ENCODE measurements at places on chromosomes 11 and 22.

DNA sequence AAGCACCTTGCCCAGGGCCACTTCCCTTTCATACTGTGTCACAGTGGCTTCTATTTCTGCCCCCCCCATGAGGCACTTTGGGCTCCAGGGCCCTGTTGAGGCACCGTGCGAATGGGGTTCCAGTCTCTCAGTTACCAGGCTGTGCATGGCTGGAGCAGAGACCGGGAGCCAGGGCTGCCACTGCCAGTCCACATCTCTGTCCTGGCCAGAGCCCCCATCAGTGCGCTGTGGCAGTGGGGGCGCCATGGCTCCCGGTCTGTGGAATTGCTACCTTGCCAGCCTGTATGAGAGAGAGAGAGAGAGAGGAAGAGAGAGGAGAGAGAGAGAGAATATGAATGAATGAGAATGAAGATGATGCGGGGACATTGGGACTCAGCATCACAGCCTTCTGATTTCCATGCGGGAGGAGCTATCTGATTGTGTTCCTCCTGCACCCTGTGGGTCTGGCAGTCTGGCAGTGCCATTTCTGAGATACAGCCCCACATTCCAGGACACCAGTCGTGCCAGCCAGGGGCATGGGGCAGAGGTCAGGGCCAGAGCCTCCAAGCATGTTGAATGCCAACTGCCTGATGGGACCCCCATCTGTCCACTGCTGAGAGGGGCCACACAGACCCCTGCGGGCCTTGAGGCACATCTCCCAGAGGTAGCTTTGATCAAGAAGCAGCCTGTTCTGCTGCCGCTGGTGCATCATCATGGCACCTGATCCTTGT lies 279.8 kb downstream of the TBC1D22A start:
- DNase-seq, result no peak

- no peak for DNase-seq
Measured at GRCh38 chr11:122900587-122901202, 18.1 kb downstream of the JHY start.

DNA sequence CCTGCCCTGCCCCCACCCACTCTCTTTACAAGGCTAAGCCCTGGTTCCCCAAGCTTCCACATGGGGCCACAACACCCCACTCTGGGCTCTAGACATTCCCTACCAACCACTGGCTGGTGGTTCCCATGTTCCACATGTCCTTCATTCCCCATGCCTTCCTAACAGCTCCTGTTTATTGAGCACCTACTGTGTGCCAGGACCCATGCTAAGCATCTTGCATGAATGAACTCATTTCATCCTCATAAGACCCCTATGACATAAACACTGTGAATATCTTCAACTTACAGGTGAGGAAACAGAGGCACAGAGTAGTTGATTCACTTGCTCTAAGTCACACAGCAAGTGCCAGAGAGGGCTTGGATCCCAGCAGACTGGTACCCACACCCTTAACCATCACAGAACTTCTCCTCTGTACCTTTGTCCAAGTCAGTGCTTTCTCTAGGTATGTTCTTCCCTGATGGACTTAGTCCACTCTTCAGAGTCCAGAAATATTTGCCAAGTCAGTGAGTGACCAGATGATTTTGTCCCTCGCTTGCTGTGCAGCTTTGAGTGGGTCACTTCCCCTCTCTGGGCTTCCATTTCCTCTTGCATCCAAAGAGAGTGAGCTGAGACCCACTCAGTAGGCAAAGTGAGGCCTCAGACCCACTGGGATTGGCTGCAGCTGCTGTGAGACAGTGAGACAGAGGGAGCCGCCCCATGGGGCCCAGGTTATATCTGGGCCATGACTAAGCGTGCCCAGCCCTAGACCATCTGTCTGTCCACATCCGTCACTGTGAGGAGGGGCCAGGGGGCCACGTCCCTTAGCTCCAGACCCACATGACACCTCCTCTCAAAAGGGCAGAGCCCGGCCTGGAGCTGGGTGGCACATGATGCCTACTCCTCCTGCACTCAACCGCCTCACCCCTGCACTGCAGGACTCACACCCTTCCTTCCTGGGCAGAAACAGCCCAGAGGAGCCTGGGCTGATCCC lies 132.4 kb downstream of the MN1 start:
- no peak for DNase-seq

DNA sequence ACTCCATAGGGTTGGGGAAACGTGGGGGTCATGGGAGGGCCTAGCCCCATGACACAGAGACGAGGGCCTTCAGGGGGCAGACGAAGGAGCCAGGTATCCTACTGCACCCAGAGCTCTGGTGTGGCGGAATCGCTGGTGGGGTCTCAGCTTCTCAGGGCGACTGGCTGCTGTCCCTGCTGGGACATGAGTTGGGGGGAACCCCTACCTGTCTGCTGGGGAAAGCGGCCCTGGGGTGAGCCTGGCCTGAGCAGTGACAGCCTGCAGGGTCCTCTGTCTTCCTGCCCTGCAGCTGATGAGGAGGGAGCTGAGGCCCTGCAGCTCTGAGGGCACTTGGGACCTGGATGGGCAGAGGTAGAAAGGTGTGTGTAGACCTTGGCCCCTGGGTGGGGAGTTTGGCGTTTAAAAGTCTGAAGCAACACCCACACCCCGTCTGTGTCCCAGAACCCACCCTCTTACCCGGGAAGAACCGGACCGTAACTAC lies 33.6 kb upstream of the GRAMD4 start:
- no peak for DNase-seq

DNA sequence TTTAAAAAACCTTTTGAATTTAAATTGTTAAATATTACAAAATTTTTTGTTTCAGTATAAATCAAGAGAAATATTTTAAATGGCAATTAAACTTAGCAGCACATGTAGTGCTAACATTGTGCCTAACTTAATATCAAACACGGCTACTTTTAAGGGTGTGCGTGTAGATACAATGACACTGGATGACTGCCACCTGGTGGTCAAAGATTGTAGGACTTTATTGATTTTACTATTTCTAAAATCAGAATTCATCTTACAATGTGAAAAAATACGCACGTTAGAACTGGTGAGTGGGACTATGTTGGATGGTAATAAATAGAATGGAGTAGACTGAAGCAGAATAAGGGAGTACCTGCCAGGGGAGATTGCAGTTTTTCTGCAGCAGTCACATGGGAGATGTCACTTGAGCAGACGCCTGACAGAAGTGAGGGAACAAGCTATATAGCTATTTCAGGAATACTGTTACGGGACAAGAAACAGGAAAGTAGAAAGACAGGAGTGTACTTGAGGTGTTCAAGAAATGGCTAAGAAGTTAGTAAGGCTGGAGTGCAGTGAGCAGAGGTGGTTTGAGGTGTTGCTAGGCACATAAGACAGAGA lies 52.9 kb downstream of the UVRAG start:
- DNase-seq, result peak; percentile 23

- no peak for DNase-seq
Measured at GRCh38 chr11:109945626-109946321, 147.4 kb upstream of the ZC3H12C start.

- no peak for DNase-seq
Measured at GRCh38 chr22:50080077-50080465, 5.2 kb downstream of the MLC1 start.

- no peak for DNase-seq
Measured at GRCh38 chr22:19887256-19887985, 32.7 kb upstream of the GNB1L start.

Measured in AG04450 (cell line).